Heart left ventricle (tissue), 16 donors: ENCODE measurements at places on chromosomes 1 and 21. TPM values are rescaled to one million over a fixed set of nuclear protein-coding genes. Genes with fewer than 3 reads are reported as not detected.

DNA sequence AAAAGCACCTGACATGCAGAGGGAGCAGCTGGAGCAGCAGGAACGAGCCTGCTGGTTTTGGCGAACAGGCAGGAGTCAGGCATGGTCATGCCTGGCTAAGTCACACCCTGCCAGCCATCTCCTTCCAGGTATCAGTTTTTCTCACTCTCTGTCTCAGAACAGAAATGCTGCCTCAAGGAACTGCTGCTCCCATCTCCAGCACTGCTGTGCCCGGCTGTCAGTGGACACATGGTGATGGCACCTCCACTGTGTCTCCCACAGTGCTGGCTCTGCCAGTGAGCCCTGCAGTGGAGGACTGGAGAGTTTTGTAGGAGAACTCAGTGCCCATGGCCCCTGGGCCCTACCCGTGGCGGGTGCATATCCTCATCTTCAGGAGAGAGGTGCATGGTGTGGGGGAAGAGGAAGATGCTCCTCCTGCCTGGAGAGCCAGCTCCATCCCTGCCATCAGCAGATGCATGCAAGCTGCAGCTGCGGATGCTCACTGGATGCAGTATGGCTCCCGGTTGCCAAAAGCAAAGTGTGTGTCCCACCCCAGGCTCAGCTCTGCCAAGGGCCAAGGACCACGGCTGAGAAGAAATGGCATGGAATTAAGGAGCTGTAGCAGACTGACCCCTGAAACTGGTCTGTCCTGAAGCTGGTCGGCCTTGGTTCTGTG is 114.7 kb downstream of the GRIK3 start:
- no peak for DNase-seq
- H3K27me3 ChIP-seq = peaks cover 3% of the 10 kb centered on the region
- no peak overlapping the region for H3K27ac ChIP-seq
- no peak overlapping the region for H3K4me3 ChIP-seq
- H3K4me1 ChIP-seq = no peaks in the 10 kb centered on the region

The MIXL1 gene
- not detected for total RNA-seq

The TRIM67 gene
- not detected for total RNA-seq

- no peaks in the 10 kb centered on the region for H3K36me3 ChIP-seq
- H3K4me1 ChIP-seq = no peaks in the 10 kb centered on the region
- no peak overlapping the region for H3K4me3 ChIP-seq
- no peak overlapping the region for H3K27ac ChIP-seq
These were observed 82.9 kb downstream of the CENPF start for GRCh38 chr1:214685906-214686305.

GRCh38 chr21:31873275-31873695 is 465 bp downstream of the HUNK start:
- DNase-seq = no peak
- H3K27me3 ChIP-seq = peaks cover 66% of the 10 kb centered on the region
- H3K4me1 ChIP-seq = peaks cover 9% of the 10 kb centered on the region
- peak overlapping the region; percentile 51 for H3K4me3 ChIP-seq
- H3K36me3 ChIP-seq = no peaks in the 10 kb centered on the region

DNA sequence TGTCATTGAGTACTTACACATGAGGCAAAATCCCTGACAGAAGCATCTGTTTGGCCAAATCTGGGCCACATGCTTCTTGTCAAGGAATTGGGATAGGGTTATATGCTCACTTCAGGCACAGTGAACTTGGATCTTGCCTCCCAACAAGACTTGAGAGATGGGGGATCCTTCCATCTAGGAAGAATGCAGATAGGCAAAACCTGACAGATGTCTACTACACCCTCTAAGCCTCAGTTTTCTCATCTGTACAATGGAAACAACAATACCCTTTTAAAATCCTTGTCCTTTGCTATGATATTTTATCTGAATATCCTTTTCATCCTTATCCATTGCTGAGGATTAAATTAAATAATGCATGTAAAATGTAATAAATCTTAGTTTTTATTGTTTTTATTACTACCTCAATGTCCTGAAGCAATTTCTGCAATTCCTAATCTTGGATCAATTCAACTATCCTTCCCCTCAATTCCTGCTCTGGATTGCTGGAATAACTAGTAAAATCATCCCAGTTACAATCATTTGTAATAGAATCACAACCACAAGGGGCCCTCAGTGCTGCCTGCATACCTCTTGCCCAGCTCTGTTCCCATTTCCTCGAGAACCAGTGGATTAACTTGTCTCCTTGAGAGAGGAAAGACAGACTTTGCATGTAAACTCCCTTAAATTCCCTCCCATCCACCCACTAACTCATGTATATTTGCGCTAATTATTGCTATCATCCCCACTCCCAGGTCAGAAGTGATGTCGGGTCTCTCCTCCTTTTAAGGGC is 8.1 kb upstream of the XPR1 start:
- no peak overlapping the region for H3K27ac ChIP-seq
- no peaks in the 10 kb centered on the region for H3K4me1 ChIP-seq
- H3K27me3 ChIP-seq = no peaks in the 10 kb centered on the region
- DNase-seq = no peak
- no peak overlapping the region for H3K4me3 ChIP-seq

- DNase-seq = no peak
- H3K27ac ChIP-seq = peak overlapping the region; percentile 87
- H3K36me3 ChIP-seq = no peaks in the 10 kb centered on the region
- peaks cover 49% of the 10 kb centered on the region for H3K4me1 ChIP-seq
These were observed 115.5 kb downstream of the RERE start for GRCh38 chr1:8701794-8702471.

GRCh38 chr1:56866656-56867055 is 12.1 kb downstream of the C8A start:
- no peaks in the 10 kb centered on the region for H3K36me3 ChIP-seq
- H3K4me3 ChIP-seq = no peak overlapping the region

GRCh38 chr1:21256776-21257175 is 33.5 kb downstream of the ECE1 start:
- H3K4me1 ChIP-seq = peaks cover 30% of the 10 kb centered on the region
- DNase-seq = peak; percentile 21
- no peak overlapping the region for H3K27ac ChIP-seq
- H3K27me3 ChIP-seq = no peaks in the 10 kb centered on the region

GRCh38 chr1:237045278-237046016 is 3.5 kb downstream of the RYR2 start:
- H3K36me3 ChIP-seq = no peaks in the 10 kb centered on the region
- DNase-seq = no peak
- H3K27me3 ChIP-seq = peaks cover 8% of the 10 kb centered on the region
- peaks cover 4% of the 10 kb centered on the region for H3K4me1 ChIP-seq

- no peak for DNase-seq
- H3K4me3 ChIP-seq = no peak overlapping the region
- no peaks in the 10 kb centered on the region for H3K36me3 ChIP-seq
- H3K27ac ChIP-seq = no peak overlapping the region
- H3K4me1 ChIP-seq = no peaks in the 10 kb centered on the region
These were observed 10.7 kb downstream of the CDC7 start for GRCh38 chr1:91511386-91511785.

The AMY1C gene
- not detected for total RNA-seq

DNA sequence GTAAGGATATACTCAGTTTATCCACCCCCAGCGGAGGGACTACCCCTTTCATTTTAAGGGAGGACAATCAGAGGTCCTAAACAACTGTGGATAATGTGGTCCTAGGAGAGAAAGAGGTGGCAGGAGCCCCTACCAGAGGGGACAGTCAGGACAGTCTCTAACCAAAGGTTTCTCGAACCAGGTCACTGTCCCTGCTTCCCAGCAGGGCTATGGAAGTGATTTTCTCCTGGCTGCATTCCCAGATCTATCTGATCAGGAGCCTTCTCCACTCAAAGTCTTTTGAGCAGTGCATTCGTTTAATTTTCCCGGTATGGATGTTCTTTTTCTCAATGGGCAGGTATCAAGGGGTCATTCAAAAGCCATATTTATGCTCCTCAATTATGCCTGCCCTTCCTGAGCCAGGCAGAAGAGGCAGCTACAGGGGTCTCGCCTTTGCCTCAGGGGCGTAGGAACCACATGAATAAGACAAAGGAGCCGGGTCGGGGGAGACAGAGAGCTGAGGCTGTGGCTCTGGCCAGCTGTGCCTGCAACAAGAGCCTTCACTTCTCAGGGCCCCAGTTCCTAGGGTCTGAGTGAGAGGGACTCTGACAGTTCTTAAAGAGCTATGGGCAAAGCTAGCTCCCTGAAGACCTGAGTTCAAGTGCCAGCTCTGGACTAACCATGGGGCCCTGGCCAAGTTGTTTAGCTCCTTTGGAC is 62.5 kb upstream of the DMRTB1 start:
- DNase-seq = no peak
- no peak overlapping the region for H3K27ac ChIP-seq
- no peaks in the 10 kb centered on the region for H3K4me1 ChIP-seq

DNA sequence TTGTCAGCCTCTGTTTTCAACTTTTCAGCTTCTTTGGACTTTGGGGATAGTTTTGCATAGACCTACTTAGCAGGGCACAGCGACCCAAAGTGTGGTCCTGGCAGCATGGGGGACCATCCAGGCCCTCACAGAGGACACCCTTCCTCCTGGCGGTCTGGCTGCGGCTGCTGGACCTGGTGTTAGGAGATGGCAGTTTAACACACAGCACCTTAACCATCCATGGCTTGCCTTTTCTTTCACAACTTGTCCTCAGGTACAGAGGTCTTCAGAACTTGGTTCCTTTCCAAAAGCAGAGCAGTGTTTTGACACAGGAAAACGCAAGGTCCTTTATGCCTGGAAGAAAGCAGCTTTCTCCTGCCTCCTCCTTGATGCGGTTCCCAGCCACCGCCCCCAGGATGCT is 68.1 kb downstream of the RHOU start:
- DNase-seq = no peak
- H3K4me1 ChIP-seq = no peaks in the 10 kb centered on the region
- no peaks in the 10 kb centered on the region for H3K36me3 ChIP-seq
- H3K4me3 ChIP-seq = no peak overlapping the region
- no peaks in the 10 kb centered on the region for H3K27me3 ChIP-seq

DNA sequence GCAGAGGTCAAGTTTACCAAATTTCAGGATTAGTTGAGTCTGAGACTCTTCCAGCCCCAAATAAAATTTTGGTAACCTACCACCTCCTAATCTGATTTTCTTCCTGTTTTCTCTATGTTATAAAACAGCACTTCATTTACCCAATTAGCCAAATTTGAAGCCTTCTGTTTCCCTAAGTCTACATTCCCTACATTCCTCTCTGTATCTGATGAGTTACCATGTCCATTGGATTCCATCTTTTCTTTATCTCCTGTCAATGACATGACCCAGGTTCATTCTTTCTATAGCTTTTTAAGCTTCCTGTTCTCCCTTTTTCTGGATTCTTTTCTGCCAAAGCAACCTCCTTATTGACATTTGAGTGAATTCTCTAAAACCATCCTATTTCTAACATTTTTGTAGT is 72.8 kb downstream of the OSBPL9 start:
- H3K27me3 ChIP-seq = no peaks in the 10 kb centered on the region
- DNase-seq = no peak
- H3K4me3 ChIP-seq = no peak overlapping the region
